EH (cell line): ENCODE measurements at places on chromosomes 1 and 21.

- peak; percentile 87 for DNase-seq
Observed at GRCh38 chr1:94160811-94161210, 39.9 kb upstream of the ABCA4 start.

DNA sequence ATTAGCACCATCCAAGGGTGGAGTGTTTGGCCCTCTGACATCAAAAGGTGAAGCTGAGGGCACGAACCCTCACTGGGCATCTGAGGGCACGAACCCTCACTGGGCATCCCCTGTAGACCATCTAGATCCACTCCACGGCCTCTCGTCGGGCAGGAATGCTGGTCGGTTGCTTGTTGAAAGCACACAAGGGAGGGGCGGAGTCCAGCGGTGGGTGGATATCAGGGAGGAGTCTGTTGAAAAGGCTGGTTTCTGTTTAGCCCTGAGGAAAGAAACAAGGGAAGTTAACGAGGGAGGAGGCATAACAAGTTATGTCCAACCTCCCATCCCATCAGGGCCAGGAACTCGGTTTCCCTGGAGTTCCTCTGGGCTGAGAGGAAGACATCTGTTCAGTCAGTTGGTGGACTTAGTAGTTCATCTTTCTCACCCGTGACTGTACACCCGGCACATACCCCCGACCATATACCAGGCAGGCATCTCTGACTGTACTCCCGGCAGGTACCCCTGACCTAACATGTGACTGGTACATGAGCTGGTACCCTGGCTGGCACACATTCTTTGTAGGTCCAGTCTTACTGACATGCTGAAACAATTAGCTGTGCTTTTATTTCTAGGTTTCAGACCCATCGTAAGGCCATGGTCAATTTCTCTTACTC is 32.1 kb upstream of the PDE9A start:
- no peak for DNase-seq

DNA sequence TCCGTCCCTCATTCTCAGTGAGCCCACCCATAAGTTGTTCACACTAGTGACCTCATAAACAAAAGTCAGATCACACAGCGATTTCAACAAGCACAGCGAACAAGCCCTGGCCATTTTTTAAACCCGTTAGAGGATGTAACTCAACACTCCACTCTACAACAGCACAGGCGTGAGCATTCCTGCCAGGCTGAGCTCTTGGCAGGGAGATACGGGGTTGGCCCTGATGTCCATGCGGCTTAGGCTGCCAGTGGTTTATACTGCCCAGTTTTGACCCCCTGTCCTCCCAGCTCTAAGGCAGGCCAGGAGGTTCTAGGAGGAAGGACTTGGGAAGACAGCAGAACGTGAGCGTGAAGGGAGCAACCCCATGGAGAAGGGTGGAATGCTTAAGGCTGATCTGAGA is 35.0 kb downstream of the PARP1 start:
- DNase-seq = no peak

- no peak for DNase-seq
Observed at GRCh38 chr21:30831194-30831765, 1.7 kb upstream of the KRTAP7-1 start.

GRCh38 chr1:154837034-154837671 is 32.9 kb downstream of the KCNN3 start:
- no peak for DNase-seq

GRCh38 chr21:28675331-28676041 is 317.2 kb downstream of the LTN1 start:
- peak; percentile 62 for DNase-seq

- no peak for DNase-seq
Observed at GRCh38 chr1:226635456-226635941, 86.9 kb downstream of the STUM start.

DNA sequence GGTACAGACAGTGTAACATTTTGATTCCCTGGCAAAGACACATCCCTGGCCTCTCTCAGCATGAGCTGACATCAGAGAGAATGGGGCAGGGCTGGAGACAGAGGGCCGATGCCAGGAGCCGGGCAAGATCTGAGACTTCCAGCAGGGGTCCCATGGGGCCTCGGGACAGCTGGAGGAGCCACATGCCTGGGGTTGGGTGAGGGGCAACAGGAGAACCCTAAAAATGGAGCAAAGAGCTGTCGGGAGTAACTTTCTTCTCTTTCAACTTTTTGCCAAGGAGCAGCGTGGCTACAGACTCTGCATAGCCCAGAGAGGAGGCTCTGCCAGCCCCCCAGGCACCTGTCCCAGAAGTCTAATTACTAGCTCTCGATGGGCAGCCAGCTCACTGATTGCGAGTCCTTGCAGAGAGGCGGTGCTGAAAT is 130.8 kb downstream of the LACTBL1 start:
- DNase-seq = no peak

DNA sequence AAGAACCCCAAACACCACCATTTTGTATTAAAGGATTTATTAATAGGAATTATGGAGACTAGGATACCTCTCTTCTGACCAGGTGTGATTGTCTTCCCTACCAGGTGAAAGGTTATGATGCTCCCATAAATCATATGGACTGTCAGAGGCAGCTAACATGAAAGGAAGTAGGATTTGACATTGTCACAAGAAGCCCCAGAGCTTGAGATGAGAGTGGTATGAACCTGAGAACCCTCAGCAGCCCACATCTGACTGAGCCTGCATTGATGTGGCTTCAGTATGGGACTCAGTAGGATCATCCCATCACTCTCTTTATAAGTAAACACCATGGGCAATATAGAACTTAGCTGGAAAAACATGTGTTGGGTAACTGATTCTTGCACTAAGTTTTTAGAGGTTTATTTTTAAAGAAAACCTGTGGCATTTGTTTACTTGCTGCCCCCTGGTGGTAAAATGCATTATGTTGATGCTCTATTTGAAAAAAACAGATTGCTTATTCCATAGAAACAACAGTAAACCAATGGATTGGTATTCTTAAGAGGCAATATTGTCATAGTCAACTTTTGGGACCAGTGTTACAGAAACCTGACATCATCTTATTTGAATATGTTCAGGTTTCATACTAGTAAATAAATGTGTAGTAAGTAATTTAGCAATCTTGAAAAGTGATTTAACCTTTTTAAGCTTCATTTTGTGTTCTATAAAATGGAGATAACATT is 16.6 kb upstream of the CACYBP start:
- DNase-seq = peak; percentile 57

DNA sequence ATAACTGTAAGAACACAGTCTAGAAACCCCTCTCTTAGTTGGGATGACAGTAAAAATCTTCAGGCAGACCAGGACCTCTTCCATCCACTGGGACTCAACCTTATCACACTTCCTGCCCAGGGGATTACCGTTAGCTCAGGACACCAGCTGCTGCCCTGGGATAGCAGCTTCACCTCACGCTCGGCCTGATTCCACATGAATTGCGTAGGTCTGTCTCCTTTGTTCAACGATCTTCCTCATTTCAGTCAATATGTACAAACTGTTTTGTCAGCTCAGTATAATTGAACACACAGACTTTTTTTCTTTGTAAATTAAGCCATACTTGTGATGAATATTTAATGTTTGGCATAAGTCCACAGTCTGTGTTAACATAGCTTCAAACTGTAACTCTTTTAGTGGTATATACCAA is 290.4 kb downstream of the GRIK1 start:
- no peak for DNase-seq

DNA sequence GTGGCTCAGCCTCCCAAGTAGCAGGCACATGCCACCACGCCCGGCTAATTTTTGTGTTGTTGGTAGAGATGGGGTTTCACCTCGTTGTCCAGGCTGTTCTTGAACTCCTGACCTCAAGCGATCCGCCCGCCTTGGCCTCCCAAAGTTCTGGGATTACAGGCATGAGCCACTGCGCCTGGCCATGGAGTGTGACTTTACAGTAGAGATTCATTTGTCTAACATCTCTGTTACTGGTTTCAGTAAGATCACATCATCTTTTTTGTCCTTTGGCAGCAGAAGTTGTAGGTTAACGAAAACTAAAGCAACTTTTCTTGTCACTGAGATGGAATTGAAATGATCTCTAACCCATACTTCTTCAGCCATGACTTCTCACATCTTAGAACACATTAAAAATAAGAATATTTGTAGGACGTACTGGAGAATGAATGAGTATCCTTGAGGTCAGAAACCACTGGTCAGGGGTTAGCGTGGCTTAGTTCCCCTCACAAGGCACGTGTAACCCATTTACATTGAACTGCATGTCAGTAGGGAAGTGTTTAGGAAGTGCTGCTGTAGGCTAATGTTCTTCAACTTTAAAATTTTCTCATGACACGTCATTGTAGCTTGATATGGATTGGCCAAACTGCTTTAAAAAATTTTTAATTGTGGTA is 75.9 kb downstream of the CAMTA1 start:
- DNase-seq = no peak

- peak; percentile 97 for DNase-seq
Observed at GRCh38 chr1:214427871-214428277, 123.5 kb downstream of the PTPN14 start.

DNA sequence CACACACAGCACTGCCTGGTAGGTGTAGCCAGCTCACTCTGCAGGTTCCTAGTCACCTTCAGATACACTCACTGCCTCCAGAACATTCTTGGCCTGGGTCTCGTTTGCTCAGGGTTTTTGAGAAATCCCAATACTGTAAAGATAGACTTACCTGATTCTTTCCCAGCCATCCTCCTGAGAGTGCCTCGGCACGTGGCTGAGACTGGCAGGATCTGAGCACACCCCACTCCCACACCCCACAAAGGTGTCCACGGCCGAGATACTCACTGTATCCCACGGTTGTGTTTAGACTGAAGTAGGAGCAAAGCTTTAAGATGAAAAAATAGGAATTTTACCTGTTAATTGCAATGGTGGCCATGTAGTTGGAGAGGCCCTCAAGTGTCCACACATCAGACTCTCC is 33.4 kb downstream of the SNAP47 start:
- no peak for DNase-seq

DNA sequence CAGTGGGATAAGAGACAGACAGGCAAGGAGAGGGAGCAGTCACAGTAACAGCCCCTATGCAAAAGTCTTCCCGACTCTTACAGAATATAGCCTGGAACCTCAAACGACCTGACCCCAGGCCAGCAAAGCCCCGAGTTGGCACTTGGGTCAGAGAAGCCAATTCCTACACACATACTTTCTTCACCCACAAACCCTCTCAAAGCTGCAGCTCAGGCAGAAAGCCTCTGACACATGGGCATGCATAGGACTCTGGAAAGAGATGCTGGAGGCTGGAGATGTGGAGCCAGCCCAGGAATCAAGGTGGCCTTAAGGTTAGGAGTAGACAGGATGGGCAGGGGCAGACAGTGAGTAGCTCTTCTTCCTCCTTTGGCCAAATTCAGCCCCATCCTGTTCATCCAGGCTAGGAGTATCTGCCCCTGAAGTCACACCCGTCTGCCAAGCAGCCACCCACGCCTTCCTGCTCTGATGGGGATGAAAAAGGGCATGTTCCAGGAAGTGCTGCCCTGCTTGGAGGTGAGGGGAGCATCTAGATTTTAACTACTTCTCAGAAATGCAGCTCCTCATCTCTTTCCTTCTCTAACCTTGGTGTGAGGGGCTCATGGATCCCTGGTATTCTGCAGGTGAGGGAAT is 7.8 kb downstream of the SLC41A1 start:
- DNase-seq = peak; percentile 13

DNA sequence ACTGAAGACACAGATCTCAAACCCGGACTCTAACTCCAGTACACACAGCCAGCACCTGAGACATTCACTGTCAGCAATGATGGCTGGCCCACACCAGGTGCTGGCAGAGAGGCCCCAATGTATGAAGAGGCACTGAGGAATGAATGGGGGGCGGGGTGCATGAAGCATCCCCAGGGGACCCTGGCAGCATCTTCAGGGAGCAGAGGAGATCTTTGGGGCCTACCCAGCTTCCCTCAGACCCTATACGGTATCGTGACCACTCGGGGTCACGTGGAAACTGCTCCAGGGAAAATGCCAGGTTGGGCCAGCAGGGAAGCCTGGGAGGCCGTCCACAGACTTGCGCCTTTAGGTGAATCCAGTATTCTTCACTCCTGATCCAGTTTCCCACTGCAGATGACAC is 84.3 kb downstream of the NPHP4 start:
- DNase-seq = no peak

DNA sequence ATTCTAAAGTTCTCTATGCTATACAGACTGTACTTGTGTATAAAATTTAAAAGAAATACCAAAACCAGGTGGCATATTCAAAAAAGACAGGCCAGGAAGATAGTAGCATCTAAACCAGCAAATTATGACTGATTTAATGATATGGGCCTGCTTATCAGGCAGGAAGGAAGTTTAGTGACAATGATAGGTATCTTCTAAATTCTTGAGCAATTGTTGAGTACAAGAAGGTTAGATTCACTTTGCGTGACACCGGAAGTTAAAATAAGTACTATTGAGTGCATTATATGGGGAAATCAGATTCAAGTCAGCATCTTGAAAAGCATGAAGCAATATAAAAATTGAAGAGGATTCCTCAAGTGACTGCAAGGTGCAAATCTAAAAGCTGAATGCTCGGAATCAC is 186.8 kb upstream of the RGS18 start:
- DNase-seq = no peak

GRCh38 chr1:184418652-184419349 is 32.0 kb downstream of the C1orf21 start:
- no peak for DNase-seq

DNA sequence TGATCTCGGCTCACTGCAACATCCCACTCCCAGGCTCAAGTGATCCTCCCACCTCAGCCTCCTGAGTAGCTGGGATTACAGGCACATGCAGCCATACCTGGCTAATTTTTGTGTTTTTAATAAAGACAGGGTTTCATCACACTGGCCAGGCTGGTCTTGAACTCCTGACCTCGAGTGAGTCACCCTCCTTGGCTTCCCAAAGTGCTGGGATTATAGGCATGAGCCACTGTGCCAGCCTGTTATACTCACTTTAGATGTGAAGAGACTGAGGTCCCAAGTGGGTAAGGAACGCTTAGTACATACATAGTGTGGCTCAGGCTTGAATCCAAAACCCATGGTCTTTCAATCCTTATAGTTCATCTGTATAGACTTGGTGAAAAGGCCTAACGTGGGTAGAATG is 63.7 kb upstream of the EPS8L3 start:
- DNase-seq = peak; percentile 55

GRCh38 chr1:230796626-230797025 is 49.4 kb downstream of the CAPN9 start:
- DNase-seq = no peak

- DNase-seq = peak; percentile 40
Observed at GRCh38 chr1:224540535-224540934, 75.6 kb upstream of the CNIH3 start.

DNA sequence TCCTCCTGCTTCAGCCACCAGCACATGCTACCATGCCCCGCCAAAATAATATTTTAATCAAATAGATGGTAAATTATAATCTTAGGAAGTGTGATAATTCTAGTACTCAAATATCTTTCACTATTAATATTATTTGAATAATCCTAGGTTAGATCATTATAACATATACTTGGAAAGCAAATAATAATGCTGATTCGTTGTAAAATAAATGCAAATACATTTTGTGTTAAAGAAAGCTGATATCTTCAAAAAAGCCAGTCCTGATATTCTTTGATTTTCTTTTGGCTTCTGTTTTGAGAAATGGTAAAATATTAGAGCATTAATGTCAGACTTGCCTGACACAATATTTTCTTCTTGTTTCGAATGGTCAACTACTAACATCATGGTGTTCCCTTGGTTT is 116.3 kb upstream of the ADAMTS5 start:
- DNase-seq = no peak
